ENCODE measurements at places on chromosomes 1 and 21.

DNA sequence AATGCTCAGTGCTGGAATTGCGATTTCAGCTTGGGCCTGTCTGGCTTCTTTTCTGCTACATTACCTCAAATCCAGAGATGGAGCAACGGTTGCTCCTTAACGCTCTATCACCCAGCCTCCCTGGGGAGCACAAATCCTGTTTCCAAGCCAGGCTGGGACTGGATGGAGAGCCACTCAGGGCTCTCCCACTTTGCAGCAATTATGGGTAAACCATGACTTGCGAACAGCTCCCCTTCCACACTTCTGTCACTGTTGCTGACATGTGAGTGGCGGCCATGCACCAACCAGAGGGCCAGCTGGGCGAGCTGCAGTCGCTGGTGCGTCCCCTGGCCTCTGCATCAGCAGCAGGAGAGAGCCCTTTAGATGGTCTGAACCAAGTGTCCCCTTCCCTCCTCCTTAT lies 65.1 kb upstream of the RAB4A start:
- DNase-seq: no peak

- DNase-seq: no peak
These were observed 44.8 kb downstream of the STYXL2 start for GRCh38 chr1:167138703-167139102.

DNA sequence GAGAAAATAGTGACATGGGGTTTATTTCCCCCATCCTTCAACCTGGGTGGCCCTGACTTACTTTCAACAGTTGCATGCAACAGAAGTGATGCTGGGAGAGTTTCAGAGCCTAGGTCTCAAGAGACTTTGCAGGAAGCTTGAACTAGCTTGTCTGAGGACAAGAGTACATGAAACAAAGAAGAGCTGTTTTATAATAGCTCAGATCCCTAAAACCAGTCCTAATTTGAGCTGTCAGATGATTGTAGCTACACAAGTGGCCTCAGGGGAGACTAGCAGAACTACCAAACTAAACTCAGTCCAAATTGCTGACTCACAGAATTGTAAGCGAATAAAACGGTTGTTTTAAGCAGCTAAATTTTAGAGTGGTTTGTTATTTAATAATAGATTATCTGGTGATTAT lies 17.1 kb downstream of the RC3H1 start:
- no peak for DNase-seq

GRCh38 chr1:227315629-227316346 lies 2.5 kb downstream of the CDC42BPA start:
- no peak for DNase-seq

GRCh38 chr1:231286603-231287002 lies 45.6 kb downstream of the GNPAT start:
- no peak for DNase-seq

DNA sequence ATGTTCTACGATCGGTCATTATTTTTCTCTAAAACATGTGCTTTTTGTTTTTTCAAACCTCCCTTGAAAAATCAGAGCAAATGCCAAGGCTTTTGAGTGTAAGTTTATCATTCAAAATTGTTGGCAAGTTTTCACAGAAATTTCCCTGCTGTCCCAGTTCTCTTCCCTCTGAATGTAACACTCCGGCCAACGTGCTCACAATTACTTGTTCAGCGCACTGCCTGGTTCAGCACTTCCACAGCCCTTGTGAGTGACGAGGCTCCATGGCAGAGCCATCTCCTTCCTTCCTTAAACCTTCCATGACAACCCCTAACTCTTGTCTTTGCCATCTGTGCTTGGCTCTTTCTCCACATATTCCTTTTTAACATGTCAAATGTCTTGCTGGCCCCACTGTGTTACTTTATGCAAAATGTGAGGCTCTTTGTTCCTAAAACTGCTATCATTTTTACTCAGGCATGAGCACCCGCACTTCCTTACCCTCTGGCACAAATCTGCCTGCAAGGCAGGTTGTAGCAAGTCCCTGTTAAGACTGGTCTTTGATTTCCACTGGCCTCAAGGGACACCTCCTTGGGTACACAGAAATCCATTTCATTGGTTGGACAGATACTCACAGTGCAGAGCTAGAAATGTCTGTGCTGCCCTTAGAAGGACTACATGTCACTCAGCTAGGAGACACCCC lies 142.8 kb downstream of the HUNK start:
- no peak for DNase-seq

Data from activated T-cell treated with anti-CD3 and anti-CD28 coated beads, Interleukin-2, amount 50 U/mL, for 48 hours (primary cell).